ENCODE measurements at places on chromosomes 3 and 15.

DNA sequence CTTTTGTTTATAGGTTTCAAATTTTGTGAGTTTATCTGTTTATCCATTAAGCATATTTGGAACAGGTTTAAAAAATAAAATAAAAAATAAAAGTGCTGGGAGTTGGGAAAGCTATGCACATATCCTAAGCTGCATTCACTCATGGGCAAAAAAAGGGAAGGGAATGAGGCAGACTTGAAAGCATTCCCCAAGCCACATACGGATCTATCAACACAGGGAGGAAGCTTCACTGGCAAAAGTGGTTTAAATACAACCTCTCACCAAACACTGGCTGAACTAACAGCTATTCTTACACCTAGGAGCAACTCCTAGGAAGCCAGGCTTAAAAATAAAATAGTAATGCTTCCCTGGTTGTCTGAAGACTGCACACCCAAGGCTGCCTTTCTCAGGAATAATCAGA is 101.2 kb downstream of the PCCB start:
- no peak for DNase-seq

DNA sequence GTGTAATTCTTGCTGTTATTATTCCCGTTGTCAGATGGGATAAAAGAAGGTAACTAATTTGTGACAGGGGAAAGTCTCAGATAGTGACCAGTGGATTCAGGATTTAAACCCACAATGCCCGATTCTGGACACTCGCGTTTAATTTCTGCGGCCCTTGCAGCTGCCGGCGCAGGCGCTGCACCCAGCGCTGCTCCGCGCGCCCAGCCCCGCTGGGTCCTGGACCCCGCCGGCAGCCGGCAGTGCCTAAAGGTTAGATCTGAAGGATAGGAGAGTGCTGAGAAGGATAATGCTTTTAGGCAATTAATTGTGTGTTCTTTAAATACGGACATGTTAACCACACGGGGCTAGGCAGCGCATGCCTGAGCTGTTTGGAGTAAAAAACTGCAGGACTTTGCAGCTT is 3.6 kb upstream of the MKRN3 start:
- no peak for DNase-seq

- DNase-seq = peak; percentile 90
These were observed 3.7 kb upstream of the MYL3 start for GRCh38 chr3:46866720-46867549.

- peak; percentile 3 for DNase-seq
These were observed 54.3 kb upstream of the AGTR1 start for GRCh38 chr3:148643389-148643840.

DNA sequence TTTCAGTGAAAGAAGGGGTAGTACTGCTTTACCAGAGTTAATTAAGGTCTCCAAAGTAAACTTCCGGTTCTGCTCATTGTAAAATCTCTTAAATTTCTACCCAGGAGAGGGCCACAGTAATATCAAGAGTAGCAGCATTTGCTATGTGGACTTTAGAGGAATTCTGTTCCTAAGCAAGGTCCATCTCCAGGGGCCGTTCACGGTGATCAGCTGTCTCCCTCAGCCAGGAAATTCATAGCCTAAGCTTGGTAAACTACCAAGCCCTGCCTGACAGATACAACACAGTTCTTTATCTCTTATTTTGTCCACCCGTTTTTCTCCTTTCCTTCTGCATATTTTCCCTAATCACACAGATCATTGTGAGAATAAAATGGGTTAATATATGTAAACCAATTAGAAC is 2.3 kb downstream of the DUT start:
- no peak for DNase-seq

DNA sequence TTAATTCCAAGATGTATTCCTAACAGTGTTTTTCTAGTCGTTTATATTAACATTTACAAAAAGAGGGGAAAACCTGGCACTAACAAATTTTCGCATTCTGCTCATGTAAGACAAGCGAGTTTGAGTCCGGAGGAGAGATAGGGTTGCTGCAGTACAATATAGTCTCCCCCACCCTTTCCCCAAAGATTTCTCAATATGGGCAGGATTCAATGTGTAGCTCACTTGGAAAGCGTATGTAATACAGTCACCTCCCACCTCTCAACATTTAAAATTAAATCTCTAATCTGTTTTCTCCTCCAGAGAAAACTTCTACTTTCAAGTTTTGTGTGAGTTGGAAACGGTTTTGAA is 57.9 kb downstream of the CMSS1 start:
- peak; percentile 41 for DNase-seq

DNA sequence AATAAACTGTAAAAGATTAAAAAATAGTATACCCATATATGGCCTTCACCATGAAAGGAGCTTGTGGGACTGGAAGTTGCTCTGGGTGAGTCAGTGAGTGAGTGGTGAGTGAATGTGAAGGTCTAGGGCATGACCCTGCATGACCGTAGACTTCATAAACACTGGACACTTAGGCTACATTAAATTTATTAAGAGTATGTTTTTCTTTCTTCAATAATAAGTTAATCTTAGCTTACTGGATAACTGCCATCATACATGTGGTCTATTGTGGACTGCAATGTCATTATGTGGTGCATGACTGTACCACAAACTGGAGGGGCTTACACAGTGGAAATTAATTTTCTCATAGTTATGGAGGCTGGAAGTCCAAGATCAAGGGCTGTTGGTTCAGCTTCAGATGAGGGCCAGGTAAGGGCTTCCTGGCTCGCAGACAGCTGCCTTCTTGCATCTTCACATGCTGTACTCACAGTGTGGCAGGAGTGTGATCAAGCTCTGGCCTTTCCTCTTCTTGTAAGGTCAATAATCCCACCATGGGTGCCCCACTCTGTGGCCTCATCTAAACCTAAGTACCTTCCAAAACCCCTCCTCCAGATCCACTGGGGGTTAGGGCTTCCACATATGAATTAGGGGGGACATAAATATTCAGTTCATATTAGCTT is 40.8 kb upstream of the PRR23E start:
- DNase-seq = no peak

DNA sequence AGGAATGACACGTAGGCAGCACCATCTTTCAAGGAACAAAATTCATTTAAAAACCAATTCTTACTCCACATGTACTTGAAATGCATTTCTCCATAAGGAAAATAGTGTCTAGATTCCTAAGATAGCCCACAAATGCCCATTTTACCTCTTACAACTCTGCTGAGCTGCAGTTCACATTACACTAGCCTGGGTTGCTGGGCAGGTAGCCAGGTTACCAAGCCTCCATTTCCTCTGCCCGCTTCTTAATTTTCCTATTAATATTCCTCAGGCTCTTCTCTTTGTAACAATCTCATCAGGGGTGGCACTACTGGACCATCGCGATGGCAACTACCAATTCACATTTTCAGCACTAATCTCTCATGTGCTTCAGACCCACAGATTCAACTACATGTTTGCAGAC is 10.8 kb downstream of the ATP13A3 start:
- DNase-seq = no peak

DNA sequence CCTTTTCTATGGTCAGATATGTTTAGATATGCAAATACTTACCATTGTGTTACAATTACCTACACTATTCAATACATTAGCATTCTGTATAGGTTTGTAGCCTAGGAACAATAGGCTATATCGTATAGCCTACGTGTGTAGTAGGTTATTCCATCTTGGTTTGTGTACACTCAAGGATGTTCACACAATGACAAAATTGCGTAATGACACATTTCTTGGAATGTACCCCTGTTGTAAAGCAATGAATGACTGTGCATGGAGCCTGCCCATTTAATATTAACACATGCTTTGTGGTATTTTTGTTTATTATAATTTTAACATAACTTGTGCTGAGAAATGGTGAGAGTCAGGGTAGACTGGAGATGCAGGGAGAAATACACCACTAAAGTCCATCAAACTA is 154.9 kb downstream of the LEKR1 start:
- DNase-seq = no peak

DNA sequence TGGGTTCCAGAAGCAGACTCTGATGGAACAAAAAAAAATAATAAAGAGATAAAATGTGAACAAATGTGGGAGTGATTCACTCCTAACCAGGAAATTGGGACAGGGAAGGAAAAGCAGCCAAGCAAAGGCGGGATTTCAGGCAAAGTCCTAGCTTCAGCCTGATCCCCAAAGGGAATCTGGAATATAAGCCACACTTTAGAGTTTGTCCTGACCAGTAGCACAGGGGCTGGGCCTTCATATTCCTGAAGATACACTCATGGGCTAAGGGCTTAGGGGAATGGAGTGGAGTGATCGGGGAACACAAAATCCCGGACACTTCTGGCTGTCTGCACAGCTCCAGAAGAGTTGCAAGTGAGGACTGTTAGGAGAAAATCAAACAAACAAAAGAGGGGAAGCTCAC is 135.0 kb upstream of the COL8A1 start:
- no peak for DNase-seq

GRCh38 chr3:14151471-14152083 is 26.7 kb downstream of the TMEM43 start:
- DNase-seq = no peak

DNA sequence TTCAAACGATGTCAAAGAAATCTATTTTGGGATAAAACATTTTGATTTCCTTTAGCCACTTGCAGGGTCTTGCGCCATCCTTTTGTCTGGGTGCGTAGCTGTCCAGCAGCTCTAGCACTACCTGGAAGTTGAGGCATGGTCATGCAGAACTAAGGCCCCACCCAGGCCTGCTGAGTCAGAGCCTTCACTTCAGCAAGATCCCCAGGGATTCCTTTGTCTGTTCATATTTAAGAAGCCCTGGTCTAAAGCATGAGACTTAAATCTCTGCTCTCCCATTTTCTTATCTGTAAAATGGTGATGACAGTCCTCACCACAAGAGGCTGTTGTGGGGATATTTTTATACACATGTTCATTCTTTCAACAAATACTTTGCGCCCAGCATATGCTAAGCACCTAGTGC is 99.0 kb upstream of the CTDSPL start:
- DNase-seq = no peak
